ENCODE measurements at places on chromosomes 1 and 21.
A peak's percentile ranks its signal among the peaks of the same experiment; 100 is the strongest.

- no peak for DNase-seq
These were observed 95.8 kb downstream of the OBSCN start for GRCh38 chr1:228303596-228303995.

- DNase-seq, result no peak
These were observed 11.5 kb upstream of the COL8A2 start for GRCh38 chr1:36136535-36136934.

DNA sequence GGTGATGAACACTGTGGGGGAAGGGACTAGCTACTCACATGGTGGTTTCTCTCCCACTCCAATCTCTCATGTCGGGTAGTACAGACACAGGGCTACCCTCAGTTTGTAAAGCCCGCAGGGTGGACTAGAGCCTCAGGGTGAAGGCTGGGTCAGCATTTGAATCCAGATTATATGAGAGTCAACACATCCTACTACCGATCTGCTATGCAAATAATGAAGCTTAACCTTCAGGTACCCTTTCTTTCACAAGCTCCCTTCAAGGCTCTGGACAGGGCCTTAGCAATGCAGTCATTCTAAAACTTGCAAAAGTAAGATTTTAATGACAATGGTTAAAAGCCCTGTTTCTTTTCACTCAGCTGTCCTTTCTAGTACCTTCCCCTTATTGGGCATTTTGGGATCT lies 5.5 kb upstream of the ZBED6 start:
- no peak for DNase-seq

GRCh38 chr1:173280899-173281660 lies 73.9 kb upstream of the TNFSF4 start:
- no peak for DNase-seq

GRCh38 chr1:19923953-19924346 lies 533 bp upstream of the PLA2G2E start:
- no peak for DNase-seq

DNA sequence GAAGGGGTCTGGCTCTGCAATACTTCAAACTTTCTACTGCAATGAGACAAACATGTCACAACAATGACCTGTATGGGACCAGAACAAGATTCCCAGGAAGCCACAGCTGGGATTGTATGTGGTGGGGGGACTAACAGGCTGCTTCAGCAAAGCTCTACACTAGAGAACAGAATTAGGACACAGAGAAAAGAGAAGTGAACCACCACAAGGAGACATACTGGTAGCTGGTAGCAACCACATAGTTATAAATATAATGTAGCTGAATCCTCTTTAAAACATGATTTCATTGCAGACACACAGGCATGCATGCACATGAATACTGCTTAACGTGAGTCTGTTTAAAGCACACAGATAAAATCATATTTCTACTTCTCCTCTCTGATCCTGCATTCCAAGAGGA lies 3.5 kb upstream of the ILDR2 start:
- DNase-seq, result no peak

GRCh38 chr1:199489594-199489993 lies 537.9 kb upstream of the NR5A2 start:
- no peak for DNase-seq

DNA sequence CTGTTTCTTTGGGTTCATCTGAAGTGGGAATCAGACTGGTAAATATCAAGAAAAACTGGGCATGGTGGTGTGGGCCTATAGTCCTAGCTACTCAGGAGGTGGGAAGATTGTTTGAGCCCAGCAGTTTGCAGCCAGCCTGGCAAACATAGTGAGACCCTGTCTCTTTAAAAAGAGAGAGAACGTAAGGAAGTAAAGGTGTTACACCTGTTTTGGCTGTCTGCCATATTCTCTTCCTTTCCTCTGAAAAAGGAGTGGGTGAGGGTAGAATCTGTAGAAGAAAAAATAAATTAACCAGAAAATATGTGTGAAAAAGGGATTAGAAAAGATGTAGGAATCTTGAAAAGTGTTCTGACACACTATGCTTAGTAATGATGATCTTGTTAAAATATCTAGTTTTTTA lies 20.0 kb downstream of the AHCYL1 start:
- no peak for DNase-seq

GRCh38 chr1:43858324-43858723 lies 75.3 kb upstream of the ARTN start:
- peak; percentile 91 for DNase-seq

GRCh38 chr1:70977575-70977974 lies 70.0 kb downstream of the PTGER3 start:
- no peak for DNase-seq

- DNase-seq, result peak; percentile 9
These were observed 61.3 kb downstream of the GLUL start for GRCh38 chr1:182330303-182330702.

- peak; percentile 34 for DNase-seq
These were observed 2.7 kb upstream of the FMO1 start for GRCh38 chr1:171245458-171246064.

- no peak for DNase-seq
These were observed 33.1 kb downstream of the RGS8 start for GRCh38 chr1:182651339-182651724.

Measured in kidney glomerular epithelial cell (primary cell).